ENCODE measurements at places on chromosomes 3 and 15.

DNA sequence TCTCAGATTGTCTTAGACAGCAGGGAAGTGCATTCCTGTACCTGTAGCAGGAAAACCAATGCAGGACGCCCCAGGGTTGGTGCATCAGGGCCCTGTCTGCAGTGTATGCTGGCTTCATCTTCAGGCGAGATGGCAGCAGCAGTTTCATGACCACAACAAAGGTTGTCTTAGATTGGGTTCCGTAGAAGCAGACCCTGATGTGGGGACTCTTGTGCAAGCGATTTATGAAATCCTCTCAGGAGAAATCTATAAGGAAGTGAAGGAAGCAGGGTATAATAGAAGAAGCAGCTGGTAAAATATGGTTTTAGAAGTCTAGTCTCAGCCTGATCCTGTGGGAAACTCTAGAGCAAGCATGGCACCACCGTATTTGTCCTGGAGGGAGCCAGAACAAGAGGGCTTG lies 25.0 kb downstream of the DNAH1 start:
- no peak for DNase-seq

DNA sequence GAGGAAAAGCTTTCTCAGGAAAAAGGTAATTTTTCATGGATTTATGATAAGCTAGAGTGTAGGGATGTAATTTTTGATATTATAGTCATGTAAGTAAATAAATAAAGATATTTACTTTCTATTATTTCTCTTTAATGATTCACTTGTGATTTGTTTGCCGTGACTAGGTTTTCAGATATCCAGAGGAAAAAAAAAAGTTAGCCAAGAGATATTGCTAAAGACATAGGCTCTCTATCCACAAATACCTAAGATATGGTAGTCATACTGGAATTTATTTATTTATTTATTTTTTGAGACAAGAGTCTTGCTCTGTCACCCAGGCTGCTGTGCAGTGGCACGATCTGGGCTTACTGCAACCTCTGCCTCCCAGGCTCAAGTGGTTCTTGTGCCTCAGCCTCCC lies 59.9 kb downstream of the AP4E1 start:
- no peak for DNase-seq

DNA sequence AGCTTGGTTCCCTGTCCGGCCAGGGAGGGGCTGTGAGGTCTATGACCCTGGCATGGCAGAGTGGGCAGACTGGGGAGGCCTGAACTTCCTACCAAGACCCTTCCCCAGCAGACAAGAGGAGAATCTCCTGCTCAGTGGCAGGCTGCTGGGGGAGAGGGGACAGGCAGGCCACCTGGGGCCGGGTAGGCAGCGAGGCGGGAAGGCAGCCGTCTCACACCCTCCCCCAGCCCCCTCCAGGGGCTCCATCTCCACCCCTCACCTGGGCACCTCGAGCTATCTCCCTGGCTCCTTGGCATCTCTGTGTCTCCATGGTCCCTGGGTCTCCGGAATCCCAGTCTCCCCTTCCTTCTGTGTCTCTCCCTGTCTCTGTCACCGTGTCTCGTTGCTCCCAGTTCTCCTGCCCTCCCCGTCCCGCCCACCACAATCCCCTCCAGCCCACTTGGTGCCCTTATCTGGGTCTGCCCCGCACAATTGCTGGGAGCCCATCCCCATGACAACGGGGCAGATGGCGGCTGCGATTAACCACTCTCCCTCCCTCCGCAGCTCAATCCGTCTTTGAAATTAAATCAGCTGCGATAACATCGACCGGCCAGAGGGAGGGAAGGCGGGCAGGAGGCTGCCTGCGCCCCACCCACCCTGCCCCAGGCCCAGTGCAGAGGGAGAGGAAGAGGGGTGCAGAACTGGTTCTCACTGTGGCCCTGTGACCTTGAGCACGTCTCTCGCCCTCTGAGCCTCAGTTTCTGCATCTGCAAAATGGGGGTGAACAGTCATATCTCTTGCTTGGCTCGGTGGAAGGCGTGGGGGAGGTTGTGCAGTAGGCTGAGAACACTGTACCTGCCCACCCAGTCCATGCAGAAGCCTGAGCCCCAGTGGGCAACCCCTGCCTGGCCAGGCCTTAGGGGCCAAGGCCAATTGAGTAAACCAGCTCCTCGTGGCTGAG lies 9.6 kb downstream of the DNAJB8 start:
- DNase-seq, result no peak

- no peak for DNase-seq
Measured at GRCh38 chr3:147760085-147760484, 350.9 kb downstream of the ZIC1 start.

- DNase-seq, result no peak
Measured at GRCh38 chr3:18900994-18901393, 247.3 kb upstream of the KCNH8 start.

Measured in activated gamma-delta T cell (primary cell).